ENCODE measurements at places on chromosomes 1 and 21.
A peak's percentile ranks its signal among the peaks of the same experiment; 100 is the strongest.

GRCh38 chr1:72100771-72101170 lies 181.6 kb downstream of the NEGR1 start:
- no peak for DNase-seq

- DNase-seq = no peak
Observed at GRCh38 chr1:177355575-177355974, 184.8 kb downstream of the BRINP2 start.

DNA sequence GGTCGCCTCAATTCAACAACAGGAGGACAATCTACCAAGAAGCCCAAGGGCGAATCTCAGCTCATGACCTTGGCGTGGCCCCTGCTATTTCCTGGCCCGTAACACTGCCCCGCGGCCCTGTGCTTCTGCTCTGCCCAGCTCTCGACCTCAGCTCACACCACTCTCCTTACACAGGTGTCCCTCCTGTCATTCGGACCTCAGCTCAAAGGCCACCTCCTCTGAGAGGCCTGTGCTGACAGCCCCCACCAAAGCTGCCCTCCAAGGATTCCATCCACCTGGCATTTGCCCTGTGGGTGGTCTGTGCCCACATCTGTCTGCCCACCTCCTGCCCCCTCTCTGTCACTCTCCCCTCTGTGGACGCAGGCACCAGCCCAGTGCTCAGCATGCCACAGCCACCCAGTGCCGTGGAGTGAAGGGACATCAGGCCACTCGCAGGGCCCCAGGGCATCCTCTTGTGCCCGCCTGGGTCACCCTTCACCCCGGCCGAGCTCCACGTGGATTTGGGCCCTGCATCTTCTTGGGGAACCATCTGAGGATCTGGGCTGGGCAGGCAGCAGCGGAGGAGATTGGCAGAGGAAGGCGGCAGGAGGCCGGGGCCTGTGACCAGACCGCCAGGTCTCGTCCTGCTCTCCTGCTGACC lies 70.3 kb downstream of the DHRS3 start:
- no peak for DNase-seq

DNA sequence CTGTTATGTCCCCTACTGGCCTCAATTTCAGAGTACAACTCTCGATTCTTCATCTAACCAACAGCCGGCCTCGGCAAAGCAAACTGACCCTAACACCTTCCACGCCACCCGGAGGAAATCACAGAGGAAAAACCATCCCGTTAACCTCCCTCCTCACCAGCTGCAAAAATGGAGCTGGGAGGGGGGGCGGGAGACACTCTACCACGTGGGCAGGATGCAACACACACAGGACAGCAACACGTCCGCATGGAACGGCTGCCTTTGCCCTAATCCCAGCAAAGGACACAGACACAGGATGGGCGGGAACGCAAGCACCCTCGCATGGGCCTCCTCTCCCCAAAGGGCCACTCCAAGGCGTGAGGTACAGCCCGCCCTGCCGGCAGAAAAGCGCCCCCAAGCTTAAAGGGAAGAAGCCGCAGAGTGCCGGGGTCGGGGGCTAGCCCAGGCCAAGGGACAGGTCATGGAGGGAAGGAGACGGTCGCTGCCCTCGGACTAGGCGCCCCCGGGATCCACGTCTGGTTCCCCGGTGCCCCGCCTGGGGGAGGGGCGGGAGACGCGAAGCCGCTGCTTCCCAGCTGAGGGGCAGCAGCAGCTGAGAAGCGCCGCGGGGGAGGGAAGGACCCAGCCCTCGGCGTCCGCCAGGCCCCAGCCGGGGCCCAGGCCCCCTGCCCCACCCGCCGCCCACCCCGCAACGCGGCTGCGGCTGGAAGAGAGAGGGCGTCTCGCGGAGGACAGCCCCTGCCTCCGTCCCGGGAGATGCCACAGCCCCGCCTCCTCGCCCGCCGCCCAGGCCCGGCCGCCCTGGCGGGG lies 590 bp downstream of the FOXJ3 start:
- peak; percentile 27 for DNase-seq

DNA sequence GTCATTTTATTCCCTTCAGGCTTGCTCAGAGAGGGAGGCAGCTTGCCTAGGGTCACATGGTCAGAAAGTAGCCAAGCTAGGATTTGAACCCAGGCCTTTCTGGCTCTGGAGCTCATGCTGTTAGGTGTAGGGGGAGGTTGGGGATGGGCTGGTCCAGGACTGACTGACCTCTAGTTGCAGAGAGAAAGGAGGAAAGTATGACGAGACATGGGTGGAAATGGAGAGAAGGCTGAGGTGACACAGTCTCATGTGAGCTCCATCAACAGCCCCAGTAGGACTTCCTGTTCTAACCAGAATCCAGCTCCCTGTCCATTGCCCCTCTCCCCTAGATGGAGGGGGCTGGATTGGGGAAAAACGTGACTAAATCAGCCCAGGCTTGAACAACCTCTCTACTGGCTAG lies 15.5 kb upstream of the SYNC start:
- no peak for DNase-seq

Data from NCI-H510A (cell line).